ENCODE measurements at places on chromosomes 2 and 18.

DNA sequence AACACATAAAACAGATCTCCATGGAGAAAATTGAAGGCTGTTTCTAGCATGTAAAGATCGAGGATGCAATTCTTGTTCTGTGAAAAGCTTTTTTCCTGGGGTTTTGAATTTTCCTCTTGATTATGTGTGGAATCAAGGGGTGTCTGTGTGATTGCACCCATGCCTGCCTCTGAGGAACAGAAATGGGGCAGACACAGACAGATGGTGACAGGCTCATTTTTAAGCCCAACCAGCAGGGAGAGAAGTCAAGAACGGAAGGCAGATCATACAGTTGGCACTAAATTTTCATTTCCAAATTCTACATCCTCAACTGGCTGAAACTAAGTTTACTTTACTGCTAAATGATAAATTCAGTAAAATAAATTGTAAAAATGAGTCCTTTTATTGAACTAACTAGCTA, 1037.7 kb upstream of the KLHL29 start:
- no peak for DNase-seq

GRCh38 chr2:234288974-234289455, 207.9 kb downstream of the ARL4C start:
- DNase-seq = no peak

DNA sequence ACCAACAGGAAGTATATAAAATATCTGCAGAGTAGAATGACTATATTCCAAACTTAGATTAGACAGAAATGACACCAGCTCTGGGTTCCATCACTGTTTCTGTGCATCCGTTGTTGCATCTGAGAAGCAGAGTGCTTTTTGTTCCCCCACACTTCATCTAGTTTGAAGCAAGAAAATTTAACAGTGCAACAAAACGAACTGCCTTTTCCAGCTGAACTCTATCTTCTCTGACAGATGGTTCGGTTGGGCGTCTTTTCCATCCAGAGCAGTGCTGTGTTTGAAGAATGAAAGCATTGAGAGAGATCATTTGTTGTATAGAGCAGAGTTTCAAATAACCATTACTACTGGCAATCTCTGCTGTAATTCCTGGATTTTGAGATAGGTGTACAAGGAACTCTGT, 757.5 kb downstream of the DPP10 start:
- DNase-seq = no peak

DNA sequence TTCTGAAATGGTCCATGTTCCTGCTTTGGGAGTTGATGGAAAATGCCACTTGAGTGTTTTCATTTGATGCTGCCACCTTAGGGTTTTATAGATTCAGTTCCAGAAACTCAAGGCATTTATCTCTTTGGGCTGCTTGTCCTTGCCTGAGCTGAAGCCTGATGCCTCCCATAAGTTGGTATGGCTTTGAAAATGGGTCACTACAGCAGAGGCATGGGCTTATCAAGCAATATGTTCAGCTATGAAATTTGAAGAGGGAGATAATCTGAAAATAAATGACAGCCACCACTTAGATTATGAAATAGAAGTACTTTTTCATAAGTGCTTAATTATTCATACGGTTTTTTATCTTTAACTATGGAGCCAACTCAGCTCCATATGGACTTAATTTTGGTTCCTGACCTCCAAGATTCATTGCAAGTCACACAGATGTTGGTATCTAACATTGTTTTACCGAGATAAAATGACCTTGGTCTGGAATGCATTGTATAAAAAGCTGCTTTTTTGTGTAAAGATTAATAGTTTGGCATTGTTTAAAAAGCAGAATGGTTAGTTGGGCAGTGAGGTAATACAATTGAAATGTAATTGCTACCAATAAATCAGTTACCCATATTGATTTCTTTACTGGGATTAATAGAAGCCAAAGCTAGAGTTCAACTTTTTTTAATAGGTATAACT, 4.5 kb downstream of the SLC14A1 start:
- DNase-seq = no peak

GRCh38 chr2:113937501-113937900, 47.6 kb downstream of the ACTR3 start:
- DNase-seq = no peak

DNA sequence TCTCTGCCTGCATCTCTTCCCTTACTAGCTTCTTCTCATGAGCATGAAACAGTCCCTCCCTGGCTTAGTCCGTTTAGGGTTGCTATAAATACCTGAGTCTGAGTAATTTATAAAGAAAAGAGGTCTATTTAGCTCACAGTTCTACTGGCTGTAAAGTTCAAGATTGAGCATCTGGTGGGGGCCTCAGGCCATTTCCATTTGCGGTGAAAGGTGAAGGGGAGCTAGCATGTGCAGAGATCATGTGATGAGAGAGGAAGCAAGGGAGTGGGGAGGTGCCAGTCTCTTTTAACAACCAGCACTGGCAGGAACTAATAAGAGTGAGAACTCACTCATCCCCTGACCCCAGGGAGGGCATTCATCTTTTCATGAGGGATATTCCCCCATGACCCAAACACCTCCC, 26.8 kb downstream of the RHBDD1 start:
- no peak for DNase-seq

GRCh38 chr2:23793476-23793875, 133.4 kb downstream of the ATAD2B start:
- no peak for DNase-seq

DNA sequence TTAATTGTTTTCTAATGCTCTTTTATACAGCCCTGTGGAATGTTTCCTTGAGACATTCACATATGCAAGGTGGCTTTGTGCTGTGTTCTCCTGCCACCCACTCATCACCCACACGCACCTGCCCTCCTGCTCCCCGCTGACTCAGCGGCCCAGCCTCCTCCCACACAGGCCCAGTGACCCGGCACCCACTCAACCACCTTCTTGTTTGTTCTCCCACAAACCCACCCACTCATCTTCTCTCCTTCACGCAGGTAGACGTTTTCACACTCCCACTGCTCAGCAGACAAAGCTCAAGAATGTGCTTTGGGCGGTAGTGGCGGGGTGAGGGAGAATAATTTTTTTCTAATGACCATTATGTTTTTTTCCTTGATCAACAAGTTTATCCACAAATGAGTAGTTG, 28.6 kb upstream of the NEMP2 start:
- DNase-seq = no peak

GRCh38 chr2:39408351-39409136, 28.5 kb downstream of the MAP4K3 start:
- DNase-seq = no peak

DNA sequence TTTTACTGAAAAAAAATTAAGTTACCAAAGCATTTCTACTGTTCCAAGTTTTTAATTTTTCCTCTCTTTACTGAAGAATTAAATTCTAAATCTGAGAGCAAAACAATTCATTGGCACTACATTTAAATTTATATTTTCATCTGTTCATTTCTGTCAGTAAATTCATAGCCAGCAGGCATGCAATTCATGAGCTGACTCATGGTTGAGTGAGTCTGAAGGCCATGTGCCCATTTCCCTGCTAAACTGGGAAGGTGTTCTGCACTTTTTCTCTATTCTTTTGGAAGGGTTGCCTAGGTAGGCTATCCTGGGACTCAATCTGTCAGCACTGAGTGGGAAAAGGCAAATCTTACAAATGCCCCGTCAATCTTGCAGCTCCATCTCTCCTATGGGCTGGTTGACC, 88.7 kb downstream of the KLHL14 start:
- no peak for DNase-seq

GRCh38 chr2:14615121-14615520, 17.4 kb upstream of the LRATD1 start:
- no peak for DNase-seq

DNA sequence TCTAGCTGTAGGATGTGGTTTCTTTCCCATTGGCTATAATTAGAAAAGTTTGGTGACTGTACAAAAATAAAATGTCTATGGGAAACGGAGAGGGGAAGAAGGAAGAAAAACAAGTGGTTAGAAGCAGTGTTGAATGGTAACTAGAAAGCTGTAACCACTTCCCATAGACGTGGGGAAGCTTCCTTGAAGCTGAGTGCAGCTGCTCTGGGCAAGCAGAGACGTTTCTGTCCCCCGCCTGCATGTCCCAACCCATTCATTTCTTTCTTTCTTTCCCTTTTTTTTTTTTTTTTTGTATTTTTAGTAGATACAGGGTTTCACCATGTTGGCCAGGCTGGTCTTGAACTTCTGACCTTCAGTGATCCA, 367.8 kb upstream of the HS6ST1 start:
- no peak for DNase-seq

DNA sequence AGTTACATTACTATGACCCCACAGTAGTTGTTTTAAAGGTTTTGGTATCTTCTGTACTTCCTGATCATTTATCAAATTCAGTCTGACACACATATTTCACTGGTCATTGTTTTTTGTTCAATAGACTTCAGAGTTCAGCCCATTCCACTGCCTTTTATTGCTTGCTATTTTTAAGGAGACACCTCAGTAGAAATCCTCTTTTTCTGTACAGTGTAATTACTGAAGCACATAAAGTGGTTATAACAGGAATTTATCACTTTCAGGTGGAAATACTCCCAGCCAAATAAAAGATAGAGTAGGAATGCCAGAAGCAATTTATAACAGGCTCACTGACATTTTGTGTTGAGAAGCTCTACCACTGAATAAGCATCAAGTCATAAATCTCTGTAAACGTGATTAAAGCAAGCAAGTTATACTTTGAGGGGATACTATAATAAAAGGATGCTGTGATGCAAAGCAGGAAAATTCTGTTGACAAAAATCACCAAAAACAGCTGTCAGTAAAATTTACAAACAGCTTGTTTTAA, 6.6 kb upstream of the BARD1 start:
- no peak for DNase-seq

- no peak for DNase-seq
These were observed 8.1 kb upstream of the CCL20 start for GRCh38 chr2:227805578-227805977.

DNA sequence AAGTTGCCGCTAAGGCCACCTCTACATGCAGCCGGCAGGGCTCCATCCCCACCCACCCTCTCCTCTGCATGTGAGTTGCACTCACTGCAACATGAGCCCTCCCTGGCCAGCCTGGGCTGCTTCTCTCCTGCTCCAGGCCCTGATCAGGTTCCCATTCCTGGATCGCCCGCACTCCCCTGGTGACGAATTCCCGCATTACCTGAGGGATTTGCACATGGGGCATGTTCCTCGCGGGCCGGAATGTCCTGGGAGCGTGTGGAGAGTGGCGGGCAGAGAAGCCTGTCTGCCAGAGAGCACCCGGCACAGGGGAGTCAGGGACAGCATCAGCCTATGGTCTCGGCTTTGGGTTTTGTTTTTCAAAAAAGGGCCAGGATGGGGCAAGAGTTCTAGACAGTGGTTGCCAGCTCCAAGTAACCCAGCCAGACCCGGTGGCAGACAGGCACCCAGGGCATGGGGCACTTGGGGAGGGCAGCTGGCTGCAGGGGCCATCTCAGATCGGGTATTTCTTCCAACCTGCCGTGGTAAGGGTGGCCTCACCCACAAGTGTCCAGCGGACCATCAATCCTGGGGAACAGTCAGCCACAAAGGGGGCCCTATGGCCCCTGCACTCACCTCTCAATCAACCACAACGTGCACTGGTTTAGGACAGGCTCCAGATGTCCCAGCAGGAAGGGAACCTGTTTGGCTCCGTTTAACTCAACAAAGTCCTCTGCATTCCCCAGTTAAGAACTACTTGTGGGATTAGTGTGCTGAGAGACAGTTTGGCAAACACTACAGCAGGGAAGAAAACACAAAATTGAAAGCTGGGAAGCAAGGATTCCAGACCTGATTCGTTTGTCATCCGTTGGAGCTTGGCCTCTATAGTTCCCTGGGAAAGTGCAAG, 187.7 kb downstream of the SMAD7 start:
- DNase-seq = no peak

DNA sequence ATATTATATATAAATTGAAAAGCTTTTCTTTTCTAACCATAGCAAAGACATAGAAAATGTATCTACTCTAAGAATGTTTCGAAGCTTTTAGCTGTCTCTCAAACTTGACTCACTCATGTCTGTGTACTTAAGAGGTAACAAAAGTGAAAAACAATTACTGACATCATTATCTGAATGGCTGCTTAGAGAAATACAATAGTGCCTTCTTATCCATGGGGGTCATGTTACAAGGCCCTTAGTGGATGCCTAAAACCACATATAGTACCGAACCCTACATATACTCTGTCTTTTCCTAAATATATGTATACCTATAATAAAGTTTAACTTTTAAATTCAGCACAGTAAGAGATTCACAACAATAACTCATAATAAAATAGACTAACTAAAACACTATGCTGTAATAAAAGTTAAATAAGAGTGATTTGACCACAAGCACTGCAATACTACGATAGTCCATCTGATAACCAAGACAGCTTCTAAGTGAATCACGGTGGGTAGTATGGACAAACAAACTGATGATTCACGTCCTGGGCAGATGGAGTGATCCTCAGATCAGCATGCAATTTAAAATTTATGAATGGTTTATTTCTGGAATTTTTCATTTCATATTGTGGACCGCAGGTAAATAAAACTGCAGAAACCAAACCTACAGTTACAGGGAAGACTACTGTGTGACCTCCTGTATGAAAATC, 246.2 kb downstream of the XIRP2 start:
- DNase-seq = no peak

DNA sequence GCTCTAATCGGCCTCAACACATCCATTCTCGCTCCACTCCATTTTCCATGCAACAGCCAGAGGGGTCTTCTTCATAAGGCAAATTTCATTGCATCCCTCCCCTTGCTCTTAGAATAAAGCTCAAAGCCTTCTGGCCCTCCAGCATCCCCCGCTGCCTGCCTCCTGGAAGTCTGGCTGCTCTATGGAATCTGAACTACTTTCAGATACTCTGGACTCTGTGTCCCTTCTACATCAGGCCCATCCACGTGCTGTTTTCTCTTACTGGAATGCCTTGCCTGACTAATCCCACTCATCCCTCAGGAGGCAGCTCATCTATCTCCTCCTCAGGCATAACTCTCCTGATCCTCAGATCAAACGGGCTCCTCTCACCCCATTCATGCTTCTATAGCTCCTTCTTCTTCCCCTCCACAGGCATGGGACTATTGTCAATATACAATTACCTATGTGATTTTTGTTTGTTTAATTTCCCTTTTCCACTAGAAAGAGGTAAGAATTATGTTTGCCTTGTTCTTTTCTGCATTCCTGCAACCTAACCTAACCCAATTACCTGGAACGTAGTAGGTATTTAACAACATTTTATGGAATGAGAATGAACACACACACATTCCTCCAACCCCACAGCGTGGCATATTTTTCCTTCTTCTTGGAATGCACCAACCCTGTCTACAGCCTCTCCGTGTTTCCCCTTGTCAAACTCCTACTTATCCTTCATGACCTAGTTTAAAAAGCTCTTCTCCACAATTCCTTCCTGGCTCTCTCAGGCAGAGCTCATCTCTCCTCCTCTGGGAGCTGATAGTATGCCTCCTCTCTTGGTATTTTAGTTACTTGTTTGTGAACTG, 49.5 kb downstream of the LBH start:
- no peak for DNase-seq

GRCh38 chr18:26271917-26272549, 45.8 kb downstream of the TAF4B start:
- DNase-seq = no peak
